ENCODE measurements at places on chromosomes 2 and 18.

GRCh38 chr18:44474591-44474990, 206.1 kb upstream of the SETBP1 start:
- DNase-seq = no peak

GRCh38 chr18:68962623-68963022, 164.7 kb downstream of the CCDC102B start:
- DNase-seq = no peak

DNA sequence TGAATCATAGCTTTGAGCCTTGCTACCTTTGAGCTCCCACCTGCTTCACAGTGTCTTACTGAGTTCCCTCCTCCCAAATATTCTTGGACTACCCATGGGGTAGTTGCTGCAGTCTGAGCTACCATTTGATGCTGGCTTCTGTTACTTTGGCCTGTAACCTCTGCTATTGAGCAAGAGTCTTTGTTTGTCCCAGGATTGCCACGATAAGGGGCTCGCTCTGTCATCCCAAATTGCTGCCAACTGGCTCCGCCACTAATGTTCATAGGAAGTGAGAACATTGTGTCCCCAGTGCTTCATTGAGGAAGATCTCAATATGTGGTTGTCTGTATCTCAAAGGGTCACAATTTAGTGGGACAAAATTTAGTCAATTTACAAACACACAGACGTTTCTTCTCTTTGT, 103.8 kb downstream of the TRIM43 start:
- no peak for DNase-seq

GRCh38 chr18:37343542-37343851, 222.1 kb downstream of the CELF4 start:
- no peak for DNase-seq

DNA sequence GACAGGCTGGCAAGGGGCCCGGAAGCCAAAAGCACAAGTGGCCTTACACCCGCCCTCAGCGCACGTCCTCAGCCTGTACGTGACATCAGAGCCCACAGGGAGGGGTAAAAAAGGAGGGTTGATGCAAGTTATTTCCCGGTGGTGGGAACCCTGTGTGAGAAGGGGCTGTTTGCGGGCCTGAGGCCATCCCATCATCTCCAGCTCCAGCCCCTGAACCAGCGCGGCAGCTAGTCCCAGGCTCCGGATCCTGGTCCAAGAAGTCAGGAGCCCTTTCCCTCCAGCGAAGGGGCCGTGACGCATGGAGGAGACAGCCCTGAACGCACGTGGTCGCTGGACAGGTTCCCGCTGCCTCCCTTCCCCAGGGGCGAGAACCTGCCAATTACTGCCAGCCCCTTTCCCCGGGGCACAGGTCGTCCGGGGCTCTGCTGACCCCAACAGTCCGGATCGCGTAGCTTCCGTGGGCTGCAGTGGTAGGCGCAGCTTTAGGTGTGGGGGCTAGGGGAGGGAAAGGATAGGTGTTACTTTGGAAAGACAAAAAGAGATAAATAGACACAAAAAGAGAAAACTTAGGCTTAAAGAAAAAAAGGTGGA, 1.3 kb upstream of the LRP2 start:
- DNase-seq = no peak

DNA sequence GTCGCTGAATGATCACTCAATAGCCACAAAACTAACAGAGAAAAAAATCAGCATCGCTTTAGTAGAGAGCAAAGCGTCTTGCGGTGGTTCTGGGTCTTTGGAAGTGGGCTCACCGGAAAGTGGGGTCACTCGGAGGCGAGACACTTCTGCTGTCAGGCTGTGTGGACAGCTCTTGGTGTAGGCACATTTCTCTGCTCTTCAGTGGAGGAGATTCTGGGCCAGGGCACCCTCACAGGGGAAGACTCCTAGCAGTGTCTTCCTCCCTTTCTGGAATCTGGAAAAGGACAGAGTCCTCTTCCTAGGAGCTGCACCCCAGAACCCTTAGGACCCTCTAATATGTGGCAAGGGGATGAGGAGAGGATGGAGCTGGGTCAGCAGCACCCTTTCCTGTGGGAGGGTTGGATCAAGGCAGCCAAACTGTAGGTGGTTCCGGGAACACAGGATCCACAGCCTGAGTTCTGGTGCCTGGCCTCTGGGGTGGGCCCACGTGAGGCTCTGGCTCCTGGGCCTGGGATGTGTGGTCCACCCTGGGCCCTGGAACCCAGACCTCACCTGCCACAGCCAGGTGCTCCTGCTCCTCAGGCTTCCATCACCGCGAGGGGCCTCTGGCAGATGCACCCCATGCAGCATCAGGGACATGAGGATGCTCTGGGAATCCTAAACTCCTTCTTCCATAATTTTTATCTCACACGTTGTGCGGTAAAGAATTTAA, 25.1 kb downstream of the GPR35 start:
- DNase-seq = no peak

GRCh38 chr18:35842536-35842935, 129.9 kb upstream of the RMP24 start:
- DNase-seq = no peak

GRCh38 chr18:51712821-51713220, 515.3 kb upstream of the MEX3C start:
- no peak for DNase-seq

GRCh38 chr2:238236571-238236970, 3.3 kb downstream of the HES6 start:
- DNase-seq = no peak

DNA sequence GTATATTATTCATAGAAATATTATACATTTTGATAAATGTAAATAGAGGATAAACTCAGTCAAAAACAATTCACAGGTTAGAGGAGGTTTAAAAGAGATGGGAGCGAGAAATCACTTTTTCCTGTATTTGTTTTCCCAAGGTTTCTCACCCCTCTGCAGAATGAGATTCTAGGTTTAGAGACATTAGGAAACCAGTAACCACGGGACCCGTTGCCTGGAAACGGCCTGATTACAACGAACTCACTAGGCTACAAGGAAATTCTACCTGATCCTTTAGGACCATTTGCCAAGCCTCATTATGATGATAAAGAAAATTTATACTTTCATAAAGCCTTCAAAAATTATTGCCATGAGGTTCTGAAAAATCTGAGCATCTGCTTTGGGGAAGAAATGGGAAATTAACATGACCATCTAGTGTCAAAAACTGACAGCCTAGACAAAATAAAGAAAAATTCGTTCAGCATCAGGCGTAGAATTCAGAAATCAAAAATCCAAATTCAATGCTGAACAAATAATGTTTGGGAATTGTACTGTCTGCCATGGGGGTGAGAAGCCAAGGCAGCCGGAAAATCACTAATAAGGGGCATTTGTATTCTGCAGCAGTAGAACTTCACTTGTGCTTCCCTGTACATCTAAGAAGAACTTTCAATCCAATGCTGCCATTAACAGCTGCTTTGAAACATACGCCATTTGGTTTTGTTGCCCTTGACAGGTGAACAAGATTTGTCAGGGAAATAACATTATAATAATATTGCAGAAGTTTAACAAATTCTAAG, 262.3 kb downstream of the NRXN1 start:
- no peak for DNase-seq

- no peak for DNase-seq
Measured at GRCh38 chr18:75779450-75779849, 351.9 kb upstream of the SMIM21 start.

All from stimulated activated CD8-positive, alpha-beta memory T cell treated with anti-CD3 and anti-CD28 coated beads, Interleukin-4, amount 100 ng/mL, for 1 hour (primary cell).